ENCODE measurements at places on chromosomes 4 and X.

GRCh38 chrX:107691024-107691448, 62.7 kb downstream of the PRPS1 start:
- no peak for DNase-seq

DNA sequence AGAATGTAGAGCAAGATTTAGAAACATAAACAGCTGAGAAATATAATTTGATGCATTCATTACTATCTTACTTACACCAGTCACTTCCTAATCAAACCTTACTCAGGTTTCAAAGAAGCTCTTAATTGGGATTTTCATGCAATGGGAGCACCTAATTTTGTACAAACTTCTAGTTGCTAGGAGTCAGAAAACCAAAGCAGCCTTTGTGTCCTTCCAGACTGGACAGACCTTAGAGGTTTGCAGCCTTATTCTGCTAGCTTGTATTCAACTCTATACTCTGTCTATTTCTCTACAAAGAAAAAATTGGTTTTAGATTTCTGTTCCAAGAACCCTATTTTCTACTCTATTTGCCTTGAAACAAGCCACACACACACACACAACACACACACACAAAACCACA, 19.4 kb downstream of the GABRA2 start:
- no peak for DNase-seq

GRCh38 chr4:76022031-76022430, 1.3 kb downstream of the CXCL10 start:
- DNase-seq = no peak

DNA sequence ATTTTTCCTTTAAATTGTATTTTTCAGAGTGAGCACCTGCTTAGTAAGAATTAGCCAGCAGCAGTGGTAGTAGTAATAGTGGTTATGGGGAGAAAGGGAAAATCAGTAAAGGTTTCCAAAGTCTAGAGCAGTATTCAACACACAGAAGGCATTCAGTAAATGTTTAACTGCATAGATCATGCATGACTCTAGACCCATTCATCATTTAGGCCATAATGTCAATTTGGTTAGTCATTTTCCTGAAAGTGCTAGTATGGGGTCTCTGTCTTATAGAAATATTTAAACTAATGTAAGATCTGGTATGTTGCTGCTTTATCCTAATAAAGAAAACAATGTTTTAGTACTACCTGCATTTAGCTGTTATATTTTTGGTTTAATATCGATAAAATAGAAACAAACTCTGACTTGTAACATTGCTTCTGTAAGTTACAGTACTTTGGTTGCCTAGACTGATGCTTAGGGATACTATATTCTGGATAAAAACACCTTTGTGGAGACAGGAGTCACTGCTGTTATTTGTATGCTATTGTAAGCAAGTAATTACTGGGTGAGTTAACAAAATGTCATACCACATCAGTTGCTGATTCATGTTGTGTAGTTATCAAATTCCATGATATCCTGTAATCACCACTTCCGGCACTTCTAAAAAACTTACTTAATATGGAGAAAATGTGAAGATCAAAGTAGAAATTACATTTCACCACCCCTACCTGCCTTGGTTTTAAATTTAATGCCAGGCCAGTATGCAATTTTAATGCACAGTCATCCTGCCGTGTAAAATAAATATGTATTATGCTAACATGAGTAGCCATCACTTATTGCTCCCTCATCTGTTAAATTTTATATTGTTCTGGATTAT, 115.8 kb upstream of the BMPR1B start:
- no peak for DNase-seq

- no peak for DNase-seq
These were observed 312.5 kb upstream of the HS3ST1 start for GRCh38 chr4:11741190-11741652.

- no peak for DNase-seq
These were observed 77.2 kb upstream of the GALNT7 start for GRCh38 chr4:173091362-173091761.

GRCh38 chrX:1476682-1477081, 24.0 kb upstream of the ASMTL start:
- no peak for DNase-seq

DNA sequence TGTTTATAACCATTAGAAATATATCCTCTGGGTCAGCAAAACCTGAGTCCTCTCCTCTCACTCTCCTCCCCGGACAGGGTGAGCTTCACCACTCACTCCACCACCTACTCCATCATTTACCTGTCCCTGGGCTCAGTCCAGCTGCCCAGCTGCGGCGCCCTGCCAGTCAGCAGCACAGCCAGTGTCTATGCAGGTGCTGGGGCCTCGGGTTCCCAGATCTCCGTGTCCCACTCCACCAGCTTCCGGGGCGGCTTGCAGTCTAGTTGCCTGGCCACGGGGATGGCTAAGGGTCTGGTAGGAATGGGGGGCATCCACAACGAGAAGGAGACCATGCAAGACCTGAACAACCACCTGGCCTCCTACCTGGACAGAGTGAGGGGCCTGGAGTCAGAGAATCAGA, 662.2 kb upstream of the ACTRT1 start:
- no peak for DNase-seq

DNA sequence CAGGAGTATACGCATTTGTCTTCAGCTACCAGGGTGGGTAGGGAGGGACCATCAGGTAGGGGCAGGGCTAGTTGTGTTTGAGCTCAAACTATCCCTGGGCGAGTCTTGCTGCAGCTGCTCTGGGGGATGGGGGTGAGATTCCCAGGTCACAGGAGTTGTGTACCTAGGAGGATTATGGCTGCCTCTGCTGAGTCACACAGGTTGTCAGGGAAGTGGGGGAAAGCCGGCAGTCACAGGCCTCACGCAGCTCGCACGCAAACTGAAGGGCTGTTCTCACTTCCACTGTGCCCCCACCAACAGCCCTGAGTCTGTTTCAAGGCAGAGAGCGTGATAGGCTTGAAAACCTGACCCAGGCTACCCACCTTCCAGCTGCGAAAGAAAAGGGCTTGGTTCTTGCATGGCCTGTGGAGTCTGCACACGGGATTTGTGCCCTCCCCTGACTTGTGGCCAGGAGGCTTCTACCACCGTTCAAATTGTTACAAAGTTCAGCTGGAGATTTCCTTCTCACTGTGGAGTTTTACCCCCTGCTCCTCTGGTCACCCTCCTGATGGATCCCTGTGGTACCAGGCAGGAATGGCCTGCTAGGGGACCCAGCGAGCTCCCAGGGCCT, 63.8 kb downstream of the ARFIP1 start:
- no peak for DNase-seq

DNA sequence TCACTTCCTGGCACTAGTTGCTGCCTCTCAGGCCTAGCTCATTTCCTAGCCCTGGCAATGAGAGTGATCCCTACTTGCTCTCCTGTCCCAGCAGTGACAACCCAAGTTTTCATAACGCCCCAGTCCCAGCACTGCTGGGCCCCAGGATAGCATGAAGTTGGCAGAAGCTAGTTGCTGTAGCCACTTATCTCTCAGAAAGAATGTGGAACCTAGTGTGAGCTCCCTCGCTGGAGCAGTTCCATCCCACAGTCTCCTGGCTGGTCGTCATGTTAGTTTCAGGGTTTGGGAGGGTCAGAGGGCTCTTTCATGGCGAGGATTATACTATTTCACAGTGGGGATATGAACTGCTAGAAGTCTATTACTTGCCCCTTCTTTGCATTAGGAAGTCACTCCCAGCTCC, 5.1 kb downstream of the PF4 start:
- DNase-seq = no peak

DNA sequence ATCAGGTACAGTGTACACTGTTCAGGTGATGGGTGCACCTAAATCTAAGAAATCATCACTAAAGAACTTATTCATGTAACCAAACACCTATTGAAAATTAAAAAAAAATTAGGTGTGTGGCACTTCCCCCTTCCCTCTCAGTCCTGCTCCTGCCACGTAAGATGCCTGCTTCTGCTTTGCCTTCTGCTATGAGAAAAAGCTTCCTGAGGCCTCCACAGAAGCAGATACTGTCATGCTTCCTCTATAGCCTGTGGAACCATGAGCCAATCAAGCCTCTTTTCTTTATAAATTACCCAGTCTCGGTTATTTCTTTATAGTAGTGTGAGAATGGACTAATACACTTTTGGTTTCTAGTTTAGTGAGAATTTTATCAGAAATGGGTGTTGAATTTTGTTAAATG, 459.8 kb upstream of the DIPK2B start:
- no peak for DNase-seq

GRCh38 chr4:79626611-79627010, 218.6 kb upstream of the GK2 start:
- DNase-seq = no peak

GRCh38 chr4:8290701-8290970, 21.1 kb downstream of the HTRA3 start:
- DNase-seq = no peak

DNA sequence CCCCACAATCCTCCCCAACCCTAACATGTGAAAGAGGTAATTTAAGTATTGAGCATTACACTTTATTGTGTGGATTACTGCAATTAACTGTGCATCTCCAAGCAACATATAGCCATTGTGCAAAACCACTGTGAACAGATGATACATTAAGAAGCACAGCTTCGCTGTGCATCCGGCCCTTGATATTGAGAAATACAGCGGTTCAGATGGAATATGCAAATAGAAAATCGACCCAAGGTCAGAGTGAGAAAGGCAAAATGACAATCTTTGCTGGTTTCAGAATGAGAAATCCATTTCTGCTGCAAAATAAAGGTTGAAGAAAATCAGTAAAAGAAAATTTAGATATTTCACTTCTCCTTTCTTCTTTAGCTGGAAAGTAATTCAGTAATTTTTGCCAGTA, 805.9 kb upstream of the GRID2 start:
- no peak for DNase-seq

- no peak for DNase-seq
These were observed 39.4 kb downstream of the GEMIN8 start for GRCh38 chrX:13990126-13990800.

DNA sequence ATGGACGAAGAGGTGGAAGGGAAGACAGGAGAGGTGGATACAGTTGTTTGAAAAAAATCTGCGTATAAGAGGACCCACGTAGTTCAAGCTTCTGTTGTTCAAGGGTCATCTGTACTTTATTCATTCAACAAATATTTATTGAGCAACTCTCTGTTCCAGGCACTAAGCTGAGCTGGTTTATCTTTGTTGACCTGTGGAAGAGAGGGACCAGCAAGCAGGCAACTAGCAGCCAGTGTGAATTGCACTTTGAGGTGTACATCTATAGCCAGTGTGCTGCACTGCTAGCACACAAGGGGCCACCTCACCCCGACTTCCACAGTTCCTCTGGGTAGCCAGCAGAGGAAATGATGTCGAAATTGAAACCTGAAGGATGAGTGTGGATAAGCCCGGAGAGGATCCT, 191.4 kb downstream of the SOWAHB start:
- no peak for DNase-seq

DNA sequence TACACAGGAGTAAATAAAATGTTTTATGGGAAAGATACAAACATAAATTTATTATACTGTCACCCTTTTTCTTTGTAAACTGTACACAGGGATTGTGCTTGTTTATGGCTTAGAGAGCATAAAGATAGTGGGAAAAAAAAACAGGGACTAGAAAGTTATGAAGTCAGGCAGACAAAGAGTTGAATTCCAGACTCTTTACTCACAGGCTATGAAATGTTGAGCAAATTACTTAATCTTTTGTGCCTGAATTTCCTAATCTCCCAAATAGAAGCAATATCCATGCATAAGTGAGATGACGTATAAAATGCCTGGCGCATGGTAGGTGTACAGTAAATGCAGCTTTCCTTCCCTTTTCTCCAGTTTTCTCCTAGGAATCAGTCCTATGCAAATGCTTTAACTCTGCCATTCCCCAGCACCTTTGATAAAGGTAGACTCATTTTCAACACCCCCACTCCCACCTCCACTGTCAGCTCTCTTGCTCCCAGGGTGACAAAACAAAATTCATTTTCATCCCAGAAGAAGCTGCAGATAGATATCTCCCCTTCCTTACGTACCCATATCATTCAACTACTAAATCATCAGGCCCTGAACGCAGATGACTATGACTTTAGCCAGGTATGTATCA, 44.5 kb upstream of the BTC start:
- no peak for DNase-seq

GRCh38 chrX:123185721-123186120, 1.6 kb downstream of the GRIA3 start:
- DNase-seq = no peak

DNA sequence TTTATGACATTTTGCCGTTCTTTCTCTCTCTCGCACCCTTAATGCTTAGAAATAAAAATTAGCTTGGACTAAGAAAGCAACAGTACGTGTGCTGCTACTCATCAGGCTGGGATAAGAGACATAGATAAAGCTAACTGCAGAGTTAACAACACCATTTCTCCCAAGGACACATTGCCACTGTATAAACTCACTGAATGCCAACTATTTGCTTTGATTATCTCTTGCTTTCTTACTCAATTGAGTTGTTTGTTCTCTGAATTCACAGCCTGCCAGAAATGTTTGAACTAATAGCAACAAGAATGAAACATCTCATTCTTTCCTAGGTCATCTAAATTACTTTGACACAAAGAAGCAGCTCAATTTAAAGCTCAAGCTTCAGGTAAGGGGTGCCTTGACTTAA, 34.6 kb downstream of the F8 start:
- DNase-seq = no peak

DNA sequence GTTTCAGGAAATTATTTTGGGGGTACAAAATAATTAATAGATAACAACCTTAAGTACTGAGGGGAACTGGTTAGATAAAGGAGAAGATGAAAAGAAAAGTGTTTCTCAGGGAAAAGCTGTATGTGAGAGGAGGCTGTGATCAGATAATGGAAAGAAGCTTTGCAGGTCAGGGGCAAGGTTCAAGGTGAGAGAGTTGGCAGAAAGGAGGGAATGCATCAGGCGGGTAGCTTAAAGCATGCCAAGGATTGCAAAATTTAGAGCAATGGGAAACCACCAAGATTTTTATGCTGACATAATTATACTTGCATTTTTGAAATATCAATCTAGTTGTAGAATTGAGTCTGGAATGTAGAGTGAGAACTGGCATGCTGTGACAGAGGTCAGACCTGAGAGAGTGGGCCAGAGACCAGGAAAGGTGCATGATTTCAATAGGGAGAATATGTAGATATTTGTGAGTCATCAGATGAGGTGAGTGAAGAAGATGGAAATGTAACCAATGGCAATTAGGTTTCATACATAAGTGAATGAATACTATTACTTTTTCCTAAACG, 508.7 kb downstream of the TRIML1 start:
- DNase-seq = no peak

GRCh38 chr4:140052050-140052449, 101.9 kb downstream of the MAML3 start:
- DNase-seq = peak; percentile 24

- no peak for DNase-seq
These were observed 101.4 kb upstream of the RAB40AL start for GRCh38 chrX:102835504-102836146.

DNA sequence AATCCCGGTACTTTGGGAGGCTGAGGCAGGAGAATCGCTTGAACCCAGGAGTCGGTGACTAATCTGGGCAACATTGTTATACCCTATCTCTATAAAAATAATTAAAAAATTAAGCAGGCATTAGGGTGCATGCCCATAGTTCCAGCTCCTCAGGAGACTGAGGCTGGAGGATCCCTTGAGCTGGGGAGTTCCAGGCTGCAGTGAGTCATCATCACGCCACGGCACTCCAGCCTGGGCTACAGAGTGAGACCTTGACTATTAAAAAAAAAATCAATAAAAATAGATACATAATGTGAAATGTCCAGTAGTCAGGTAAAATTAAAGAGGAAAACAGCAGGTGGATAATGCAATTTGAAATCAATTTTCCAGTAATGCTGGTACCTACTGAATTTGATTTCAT, 14.6 kb downstream of the ADGRL3 start:
- no peak for DNase-seq

All from CD4-positive, alpha-beta memory T cell (primary cell).